COLO829 (cell line): ENCODE measurements at places on chromosomes 11 and 22.

GRCh38 chr11:111308140-111308539, 9.8 kb downstream of the POU2AF3 start:
- no peak for DNase-seq

DNA sequence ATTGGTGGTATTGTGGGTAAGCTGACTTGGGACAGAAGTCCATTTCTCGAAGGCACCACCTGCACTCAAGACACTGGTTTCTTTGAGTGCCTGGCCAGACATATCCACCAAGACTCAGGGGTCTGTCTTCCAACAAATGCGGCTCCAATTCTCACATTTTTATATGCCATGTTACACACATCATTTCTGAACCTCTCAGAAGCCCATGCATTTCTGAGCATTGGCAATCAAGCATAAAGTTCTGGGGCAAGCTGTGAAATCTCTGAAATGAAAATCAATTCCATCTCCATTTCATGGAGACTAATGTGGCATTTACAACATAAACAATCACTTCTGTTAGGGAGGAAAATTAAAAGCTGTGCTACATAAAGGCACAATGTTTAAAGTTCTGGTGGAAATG, 243.7 kb downstream of the KIRREL3 start:
- DNase-seq: no peak

DNA sequence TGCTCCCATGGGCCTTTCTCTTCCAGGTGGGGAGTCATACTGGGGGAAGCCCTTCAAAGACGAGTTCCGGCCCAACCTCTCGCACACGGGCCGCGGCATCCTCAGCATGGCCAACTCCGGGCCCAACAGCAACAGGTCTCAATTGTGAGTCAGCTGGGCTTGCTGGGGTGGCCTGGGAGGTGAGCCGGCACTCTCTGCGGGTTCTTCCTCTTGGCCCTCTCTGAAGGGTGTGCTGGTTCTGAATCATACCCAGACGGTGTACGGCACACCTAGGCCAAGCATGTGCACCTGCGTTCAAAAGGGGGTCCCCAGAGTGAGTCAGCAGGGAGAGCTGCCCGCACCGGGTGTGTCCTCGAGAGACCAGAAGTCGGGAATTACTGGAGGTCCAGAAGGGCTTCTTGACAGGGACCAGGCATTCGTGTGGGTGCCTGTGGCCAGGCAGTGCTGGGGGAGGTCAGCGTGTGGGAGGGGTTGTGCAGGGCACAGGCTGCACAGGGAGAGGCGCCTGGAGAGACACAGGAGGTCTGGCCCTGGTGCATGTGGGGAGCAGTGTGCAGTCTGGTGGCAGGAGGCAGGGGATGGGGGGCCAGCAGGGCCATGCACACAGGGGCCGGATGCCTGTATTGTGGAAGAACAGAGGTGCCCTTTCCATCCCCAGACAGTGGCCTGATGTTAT, 23.0 kb downstream of the PPIL2 start:
- no peak for DNase-seq

DNA sequence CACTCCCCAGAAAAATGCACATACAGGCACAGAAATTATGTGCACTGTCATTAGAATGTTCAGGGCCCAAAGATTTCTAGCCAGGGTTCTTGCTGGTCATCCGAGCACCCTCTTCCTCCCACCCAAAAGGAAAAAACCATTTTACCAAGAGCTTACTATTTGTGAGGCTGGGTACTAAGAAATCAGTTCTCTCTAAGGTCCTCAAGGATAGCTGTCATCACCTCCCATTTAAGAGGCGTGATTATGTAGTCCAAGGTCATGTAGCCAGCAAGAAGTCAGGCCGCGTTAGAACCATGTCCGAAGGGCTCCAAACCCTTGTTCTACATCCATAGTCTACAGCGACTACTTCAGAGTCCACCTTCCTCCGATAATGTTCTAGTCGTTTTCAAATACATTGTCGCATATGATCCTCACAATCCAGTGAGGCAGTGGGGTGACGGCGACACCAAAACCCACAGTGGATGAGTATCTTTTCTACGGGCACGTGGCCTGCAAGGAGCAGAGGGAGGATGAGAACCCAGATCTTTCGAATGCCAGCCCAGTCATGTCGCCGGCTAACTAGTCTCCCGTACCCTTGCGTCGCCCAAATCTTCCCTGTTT, 634 bp downstream of the TIMM8B start:
- DNase-seq: peak; percentile 37

DNA sequence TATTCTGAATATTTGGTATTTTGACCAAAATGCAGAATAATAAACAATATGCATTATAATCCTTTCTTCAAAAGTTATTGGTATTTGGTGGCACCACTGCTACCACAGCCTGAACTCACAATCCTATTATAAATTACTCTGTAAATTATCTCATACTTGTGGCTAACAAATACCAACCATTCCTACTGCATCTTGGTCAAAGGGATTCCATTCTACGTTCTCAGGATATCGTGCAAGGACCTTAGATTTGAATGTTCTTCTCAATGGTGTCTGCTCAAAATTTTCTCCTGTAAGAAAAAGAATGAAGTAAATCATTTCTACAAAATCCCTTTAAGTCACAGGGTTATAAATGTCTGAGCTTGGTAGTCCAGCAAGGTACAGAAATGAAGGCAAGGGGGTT, 58.7 kb downstream of the DENND5A start:
- no peak for DNase-seq

DNA sequence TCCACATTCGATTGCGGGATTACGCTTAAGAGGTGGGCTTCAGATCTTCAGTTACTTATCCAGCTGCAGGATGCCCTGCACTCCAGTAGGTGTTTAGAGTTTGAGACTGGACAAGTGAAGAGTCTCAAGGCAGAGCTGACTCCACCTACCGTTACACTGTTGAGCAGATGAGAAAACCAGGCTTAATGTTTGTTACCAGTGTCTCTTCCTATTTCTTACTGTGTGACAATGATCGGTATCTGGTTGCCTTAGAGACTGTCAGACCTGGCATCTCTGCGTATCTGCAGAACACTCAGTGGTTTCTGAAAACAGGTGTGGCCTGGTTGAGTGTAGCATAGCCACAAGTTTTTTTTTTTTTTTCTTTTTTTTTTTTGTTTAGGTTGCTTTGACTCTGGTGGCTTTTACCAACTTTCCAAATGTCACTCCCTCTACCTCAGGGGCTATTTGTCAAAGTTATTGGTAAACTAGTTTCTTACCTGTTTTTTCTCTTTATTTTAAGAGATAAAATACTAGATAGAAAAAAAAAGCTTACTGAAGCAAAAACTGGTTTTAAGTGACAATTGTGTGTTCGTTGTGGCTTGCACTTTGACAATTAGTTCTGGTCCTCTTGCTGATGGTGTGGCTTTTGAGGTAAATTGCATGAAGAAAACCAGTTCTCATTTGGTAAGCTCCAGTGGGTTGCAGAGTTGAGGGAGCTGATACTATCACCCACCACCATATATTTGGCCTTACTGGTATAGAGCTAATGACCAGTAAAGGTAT, 284.8 kb downstream of the ETS1 start:
- DNase-seq: no peak

DNA sequence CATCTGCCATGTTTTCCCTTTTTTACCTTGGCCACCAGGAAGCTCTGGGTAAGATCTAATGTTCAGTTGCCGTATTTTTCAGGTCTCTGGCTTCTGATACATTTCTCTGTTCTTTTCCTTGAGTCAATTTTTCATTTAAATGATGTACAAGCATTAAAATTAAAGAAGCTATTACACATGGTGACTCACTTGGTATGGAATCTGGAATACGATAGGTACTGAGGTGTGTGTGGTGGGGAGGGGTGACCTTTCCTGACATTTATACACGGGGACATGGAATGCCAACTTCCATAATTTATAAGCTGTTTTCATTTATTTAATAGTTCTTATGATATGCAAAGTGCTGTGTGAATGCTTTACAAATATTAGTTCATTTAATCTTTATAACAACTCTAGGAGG, 47.8 kb upstream of the ALX4 start:
- DNase-seq: no peak

DNA sequence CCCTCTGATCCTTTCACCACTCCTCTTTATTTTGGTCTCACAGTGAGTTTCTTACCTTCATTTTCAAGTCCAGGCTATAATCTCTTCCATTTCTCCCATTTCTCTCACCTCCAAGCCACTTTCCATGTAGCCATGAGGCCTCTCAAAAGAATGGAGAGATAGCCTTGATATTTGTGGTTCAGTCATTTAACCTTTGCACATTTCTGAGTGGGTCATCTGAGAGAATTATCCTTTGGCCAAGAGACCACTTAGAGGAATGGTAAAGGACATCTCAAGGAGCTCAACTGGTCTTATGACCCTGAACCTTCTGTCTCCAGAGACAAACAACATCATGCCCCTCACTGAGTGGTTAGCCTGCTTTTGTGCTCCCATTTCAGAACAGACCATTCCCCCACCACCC, 121.1 kb downstream of the KIRREL3 start:
- DNase-seq: no peak

DNA sequence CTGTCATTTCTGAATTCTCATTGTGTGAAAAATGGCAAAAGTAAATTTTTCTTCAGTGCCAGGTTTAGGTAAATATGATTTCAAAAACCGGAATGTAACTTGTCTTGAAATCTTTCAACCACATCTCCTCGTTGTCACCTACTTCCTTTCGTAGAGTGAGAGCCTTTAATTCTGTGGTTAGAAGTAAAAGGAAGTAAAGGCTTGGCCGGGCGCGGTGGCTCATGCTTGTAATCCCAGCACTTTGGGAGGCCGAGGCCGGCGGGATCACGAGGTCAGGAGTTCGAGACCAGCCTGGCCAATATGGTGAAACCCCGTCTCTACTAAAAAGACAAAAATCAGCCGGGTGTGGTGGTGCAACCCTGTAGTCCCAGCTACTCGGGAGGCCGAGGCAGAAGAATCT, 29.8 kb downstream of the SGSM3 start:
- DNase-seq: no peak

- no peak for DNase-seq
Measured at GRCh38 chr11:131773626-131774025, 403.2 kb downstream of the NTM start.

- DNase-seq: no peak
Measured at GRCh38 chr22:44406341-44407170, 91.5 kb downstream of the RTL6 start.

DNA sequence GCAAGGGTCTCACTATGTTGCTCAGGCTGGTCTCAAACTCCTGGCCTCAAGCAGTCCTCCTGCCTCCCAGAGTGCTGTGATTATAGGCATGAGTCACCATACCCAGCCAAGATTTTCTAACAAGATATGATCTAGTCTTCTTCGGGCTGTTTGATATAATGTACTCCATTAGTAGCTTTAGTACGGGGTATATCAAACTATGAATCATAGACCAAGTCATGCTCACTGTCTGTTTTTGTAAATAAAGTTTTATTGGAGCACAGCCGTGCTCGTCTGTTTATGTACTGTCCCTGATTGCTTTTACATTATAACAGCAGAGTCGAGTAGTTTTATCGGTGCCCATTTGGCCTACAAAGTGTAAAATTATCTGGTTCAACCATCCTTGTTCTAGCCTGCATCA, 43.9 kb upstream of the GRIK4 start:
- no peak for DNase-seq

DNA sequence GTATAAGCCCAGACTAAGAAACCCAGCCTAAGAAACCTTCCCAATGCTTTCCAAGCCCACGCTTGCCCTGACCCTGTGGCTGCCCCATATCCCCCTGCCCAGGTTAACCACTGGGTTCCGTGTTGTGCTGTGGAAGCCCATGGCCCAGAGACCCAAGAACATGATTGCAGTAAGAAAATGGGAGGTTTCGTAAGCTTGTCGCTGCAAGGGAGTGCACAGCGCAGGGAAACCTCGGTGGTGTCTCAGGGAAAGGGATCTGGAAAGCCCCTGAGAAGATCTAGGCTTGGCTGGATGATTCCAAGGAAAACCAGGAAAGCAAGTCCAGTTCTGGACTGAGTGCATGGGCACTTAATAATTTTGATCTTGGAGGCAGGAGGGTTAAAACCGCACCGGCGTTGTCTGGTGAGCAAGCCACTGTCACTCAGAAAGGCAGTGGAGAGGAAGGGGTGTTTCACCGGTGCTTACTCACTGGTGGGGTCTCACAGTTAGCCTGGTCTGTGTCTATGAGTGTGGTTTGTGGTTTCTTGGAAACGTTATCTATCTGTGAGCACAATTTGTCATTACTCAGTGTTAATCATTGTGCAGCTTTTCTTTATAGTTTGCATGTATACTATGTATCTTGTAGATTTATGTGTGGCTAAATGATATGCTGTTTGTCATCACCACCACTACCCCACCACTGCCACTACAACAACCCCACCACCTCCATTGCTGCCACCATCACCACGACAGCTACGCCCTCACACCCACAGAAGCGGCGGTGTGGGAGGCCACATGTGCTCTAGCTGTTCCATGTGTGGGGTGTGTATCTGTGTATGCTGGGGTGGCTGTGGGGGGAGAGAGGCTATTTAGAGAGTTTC, 53.3 kb upstream of the PRDM11 start:
- DNase-seq: no peak

DNA sequence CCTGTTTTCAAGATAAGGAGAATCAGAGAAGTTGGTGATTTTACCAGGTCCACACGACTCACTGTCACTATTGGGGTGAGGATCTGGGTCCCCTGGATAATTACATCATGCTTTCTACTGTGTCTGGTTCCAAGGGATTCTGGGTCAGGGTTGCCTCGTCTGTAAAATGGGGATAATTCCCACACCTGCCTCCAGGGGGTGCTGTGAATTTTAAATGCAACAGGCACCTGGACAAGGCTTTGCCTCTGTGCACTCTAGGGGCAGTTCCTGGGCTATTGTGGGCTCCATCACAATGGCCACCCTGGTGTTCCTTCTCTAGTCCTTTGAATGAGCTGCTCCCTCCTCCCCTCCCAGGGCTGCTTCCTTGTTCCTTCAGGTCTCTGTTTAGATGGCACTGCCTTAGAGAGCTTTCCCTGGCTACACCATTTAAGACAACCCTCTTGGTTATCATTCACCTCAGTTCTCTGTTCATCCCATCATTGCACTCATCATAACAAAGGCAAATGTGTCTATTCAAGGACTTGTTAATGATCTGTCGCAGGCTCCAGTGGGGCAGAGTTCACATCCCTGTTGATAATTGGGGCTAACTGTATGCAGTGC, 178.6 kb downstream of the MIAT start:
- peak; percentile 49 for DNase-seq
